ENCODE measurements at places on chromosomes 3 and 15.

DNA sequence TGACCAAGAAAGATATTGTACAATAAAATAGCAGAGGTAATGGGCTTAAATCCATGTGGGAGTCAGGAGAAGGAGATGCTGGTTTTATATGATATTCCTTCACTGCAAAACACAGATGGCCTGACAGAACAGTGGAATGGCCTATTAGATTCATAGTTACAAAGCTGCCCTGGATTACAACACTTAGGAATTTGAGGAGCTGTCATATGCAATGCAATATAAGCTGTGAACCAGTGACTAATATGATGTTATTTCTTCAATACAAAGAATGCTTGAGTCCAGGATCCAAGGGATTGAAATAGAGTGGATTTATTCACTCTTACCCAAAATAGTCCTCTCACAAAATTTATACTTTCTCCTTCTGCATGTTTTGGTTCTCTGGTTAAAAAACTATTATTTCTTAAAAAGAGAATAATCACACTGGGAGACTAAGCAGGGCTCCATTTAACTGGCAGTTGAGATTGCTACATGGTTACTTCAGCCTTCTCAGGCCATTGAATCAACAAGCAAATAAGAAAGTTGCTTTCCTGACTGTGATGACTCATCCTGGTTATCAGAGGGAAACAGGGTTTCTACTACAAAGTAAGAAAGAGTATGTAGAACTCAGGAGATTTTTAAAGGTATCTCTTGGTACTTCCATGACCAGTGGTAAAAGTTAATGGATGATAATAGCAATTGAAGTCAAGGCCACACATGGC, 79.8 kb upstream of the ZPLD1 start:
- DNase-seq: no peak

GRCh38 chr3:177405191-177405672, 207.9 kb upstream of the TBL1XR1 start:
- DNase-seq: no peak

DNA sequence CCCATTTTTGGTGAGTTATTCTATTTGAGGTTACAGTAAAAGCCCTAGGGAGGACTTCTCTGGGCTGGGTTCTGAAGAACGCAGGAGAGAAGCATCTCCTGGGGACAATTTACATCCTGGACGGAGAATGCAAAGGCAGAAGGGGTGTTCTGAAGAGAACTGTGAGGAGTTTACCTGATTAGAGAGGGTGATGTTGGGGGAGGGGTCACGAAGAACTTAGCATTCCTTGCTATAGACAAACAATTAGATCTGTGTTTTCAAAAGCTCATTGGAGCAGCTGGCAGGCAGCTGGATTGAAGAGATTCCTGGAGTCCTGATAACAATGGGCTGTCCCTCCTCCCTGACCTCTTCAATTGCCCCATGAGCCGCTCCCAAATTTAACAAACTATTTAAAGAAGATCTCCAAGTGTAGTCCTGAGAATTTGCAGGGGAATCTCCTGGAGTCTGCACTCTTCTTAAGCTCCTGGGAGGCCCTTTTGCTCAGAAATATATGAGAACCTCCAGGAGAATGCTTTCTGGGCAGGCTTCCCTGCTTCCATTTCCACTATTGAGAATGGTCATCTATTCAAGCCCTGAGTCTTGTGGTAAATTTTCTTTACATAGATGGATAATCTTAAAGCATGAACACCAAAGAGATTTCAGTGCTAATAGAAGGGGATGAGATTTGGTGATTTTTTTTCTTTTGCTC, 55.3 kb downstream of the ARHGAP31 start:
- no peak for DNase-seq

- DNase-seq: no peak
Measured at GRCh38 chr3:45426161-45426560, 37.8 kb downstream of the LARS2 start.

DNA sequence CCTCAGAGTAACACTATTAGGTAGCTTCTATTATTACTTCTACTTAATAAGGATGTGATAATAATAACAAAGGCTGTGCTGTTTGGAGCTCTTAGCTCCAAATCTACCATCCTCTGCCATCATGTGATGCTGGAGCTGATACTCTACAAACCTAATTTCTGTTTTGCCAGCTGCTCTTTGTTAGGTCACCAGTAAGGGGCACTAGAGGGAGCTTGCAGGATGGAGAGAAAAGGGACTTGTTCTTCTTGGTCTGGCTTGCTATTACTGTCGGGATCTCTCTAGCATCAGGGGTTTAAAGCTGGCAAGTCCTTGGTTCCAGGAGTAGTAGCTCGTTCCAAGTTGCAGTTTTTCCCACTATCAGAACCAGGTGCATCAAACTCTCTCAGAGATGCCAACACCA, 194.9 kb upstream of the KBTBD8 start:
- DNase-seq: no peak

DNA sequence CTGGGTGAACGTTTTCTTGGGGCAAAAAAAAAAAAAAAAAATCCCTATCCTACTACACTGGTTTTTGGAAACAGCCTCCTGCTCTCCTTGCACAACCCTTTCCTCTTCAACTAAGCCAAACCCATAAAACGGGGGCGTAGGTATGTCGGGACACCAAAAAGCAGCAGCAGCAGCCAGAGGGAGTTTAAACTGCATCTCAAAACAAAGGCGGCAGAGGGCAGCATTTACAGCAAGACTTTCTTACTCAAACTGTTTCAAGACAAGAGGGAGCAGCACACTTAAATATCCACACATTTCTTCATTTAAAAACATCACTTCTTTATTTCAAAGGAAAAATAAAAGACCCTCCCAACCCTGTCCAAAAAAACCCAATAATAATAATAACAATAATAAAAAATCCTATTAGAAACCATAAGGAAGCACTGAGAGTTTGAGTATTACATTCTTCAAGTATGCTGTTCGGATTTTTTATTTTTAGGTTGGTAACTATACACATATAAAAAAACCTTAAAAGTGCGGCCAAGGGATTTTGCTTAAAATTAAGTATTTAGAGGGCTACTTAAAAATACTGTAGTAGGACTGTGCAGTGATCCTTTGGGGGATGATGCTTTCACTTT, 43.9 kb upstream of the PLXND1 start:
- DNase-seq: peak; percentile 68

- no peak for DNase-seq
Measured at GRCh38 chr15:96079041-96079440, 251.5 kb upstream of the NR2F2 start.

- no peak for DNase-seq
Measured at GRCh38 chr3:18982920-18983319, 165.4 kb upstream of the KCNH8 start.

All from BE2C (cell line).